ENCODE measurements at places on chromosomes 2 and 18.

GRCh38 chr2:239318151-239318611 is 82.6 kb downstream of the HDAC4 start:
- DNase-seq = no peak

GRCh38 chr2:177348733-177349693 is 43.6 kb upstream of the AGPS start:
- no peak for DNase-seq

DNA sequence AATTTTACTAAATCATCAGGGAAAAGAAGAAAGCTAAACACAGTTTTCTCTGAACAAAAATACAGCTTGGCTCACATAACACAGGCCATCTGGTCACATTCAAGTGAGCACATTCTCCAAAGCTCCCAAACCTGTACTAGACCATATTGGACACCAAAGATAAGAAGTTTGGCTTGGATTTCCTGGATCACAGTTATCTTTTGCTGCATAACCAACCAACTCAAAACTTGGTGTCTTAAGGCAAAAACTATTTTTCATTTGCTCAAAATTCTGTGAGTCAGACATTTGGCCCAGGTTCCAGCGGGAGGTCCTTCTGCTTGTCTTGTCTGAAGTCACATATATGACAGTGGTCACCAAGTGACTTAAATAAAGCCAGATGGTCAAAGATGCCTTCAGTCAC is 83.2 kb downstream of the GYPC start:
- DNase-seq = no peak

DNA sequence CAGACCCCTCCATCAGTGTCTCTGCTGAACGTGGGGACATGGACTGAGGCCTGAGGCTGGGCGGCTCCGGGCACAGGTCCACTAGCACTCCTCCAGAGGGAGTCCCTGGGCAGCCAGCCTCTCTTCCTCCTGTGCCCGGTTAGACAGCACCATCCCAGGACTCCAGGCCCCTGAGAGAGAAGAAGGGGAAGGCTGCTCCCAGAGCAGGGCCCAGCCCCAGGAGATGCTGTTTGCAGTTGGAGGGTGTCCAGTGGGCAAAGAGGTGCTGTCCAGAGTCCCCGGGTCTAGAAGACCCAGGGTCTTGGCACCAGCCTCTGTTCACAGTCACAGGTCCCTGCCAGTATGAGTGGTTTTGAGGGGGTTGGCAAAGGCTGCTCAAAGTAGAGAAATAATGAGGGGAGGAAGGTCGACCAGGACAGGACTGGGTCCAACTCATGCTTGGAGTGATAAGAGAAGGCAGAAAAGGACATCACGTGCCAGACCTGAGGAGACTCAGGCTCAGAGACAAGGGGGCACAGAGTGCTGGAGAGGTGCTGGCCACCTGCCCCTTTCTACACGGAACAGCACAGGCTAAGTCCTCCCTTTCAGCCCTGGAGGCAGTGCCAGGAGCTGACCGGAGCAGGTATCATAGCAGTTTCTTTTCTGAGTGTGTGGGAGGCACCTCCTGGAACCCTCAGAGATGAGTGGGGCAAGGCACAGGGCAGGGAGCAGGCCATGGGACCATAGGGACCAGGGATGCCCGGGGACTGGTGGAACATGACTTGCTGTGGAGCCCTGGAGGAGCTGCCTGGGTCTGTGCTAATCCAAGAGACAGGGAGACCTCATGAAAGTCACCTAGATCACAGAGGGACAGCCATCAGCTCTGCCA is 21.1 kb downstream of the CRACDL start:
- no peak for DNase-seq

- DNase-seq = no peak
Observed at GRCh38 chr18:58955738-58956137, 91.1 kb downstream of the ZNF532 start.

- no peak for DNase-seq
Observed at GRCh38 chr18:74530584-74530862, 3.8 kb upstream of the CNDP1 start.

- no peak for DNase-seq
Observed at GRCh38 chr2:25400576-25401216, 59.0 kb upstream of the DNMT3A start.

DNA sequence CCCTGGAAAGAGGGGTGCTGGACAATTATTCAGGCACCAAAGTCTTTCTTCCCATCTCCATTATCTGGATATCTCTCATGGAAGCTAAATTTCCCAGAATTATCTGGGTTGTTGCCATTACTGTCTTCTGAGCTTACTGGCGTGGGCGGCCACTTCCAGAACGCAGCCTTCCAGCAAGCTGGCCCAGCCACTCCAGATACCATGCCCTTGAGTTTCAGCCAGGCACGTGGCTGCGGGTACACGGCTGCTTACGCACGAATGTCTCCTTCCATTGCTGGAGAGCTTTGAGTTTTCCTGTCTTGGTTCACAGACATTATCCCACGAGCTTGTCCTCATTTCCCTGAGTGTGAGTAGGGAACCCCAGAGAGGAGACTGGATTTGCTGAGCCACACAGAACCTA is 32.7 kb downstream of the CELF4 start:
- no peak for DNase-seq

GRCh38 chr2:133518700-133519344 is 49.4 kb downstream of the NCKAP5 start:
- no peak for DNase-seq

DNA sequence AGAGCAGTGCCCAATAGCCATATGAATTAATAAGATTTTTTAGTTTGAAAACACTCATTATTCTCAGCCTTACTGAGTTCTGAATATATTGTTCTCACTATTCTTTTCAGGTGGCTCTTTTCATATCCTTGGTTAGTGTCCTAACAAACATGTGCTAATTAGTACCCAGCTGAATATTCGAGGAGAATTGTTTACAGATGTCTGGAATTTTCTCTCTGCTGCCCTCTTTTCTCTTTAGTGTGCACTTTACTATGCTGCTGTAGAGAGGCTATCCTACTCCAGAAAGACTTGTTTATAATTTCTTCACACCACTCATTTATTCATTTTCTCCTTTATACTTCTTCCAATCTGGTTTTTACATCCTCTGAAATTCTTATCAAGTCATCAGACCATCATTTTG is 405.3 kb downstream of the SPAG16 start:
- no peak for DNase-seq

GRCh38 chr2:128520791-128521190 is 202.1 kb upstream of the HS6ST1 start:
- peak; percentile 54 for DNase-seq

DNA sequence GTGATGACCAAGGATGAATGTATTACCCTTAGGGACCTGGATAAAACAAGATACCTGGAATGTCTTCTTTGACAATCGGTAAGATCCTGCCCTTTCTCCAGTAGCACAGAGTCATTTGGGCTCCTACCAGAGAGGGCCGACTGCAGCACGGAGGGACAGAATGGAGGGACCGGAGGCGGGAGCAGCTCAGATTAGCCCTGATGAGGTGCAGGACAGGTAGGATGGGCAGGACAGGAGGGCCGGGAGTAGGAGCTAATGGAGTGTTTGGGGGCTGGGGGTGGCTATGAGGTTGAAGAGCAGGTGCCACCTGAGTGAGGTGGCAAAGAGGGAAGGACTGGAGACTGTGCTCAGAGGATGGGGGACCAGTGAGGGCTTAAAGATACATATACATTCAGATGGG is 9.9 kb upstream of the PRELID3A start:
- DNase-seq = no peak

GRCh38 chr2:31764169-31764568 is 183.4 kb upstream of the SRD5A2 start:
- no peak for DNase-seq

- DNase-seq = no peak
Observed at GRCh38 chr18:61666876-61667590, 225.8 kb downstream of the RNF152 start.

GRCh38 chr18:13531681-13532325 is 194.6 kb downstream of the FAM210A start:
- DNase-seq = no peak

DNA sequence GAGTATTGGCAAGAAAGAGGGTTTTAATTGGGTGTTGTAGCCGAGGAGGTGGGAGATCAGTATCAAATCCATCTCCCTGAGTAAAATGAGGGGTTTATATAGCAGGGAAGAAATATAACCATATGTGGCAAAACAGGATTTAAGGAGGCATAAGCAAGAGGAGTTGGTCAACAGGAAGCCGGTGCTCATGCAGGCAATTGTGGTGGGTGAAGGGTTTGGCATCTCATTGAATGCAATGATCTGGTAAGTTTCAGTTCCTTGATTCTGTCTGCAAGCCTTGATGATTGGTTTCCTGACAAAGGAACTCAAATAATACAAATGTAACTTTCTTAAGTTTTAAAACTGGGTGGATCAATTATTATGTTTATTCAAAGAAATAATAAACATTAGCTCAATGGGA is 564.4 kb upstream of the LINC00305 start:
- peak; percentile 21 for DNase-seq

DNA sequence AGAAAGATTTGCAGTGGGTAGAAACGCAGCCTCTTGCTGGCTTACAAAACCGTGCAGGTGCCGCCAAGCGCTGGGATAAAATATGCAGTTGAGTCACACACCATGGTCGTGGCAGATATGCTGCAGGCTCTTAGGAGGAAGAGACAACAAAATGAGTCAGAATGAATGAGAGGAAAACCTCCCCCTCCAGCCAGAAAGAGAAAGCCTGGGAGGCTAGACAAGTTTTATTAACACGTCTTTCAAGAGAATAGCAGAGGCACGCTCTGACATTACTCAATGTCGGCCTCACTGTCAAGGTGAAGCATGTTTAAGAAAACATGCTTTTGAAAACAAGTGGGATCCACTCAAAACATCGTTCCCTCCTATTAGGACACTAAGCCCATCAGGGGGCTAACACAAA is 37.1 kb upstream of the ZCCHC2 start:
- DNase-seq = no peak

DNA sequence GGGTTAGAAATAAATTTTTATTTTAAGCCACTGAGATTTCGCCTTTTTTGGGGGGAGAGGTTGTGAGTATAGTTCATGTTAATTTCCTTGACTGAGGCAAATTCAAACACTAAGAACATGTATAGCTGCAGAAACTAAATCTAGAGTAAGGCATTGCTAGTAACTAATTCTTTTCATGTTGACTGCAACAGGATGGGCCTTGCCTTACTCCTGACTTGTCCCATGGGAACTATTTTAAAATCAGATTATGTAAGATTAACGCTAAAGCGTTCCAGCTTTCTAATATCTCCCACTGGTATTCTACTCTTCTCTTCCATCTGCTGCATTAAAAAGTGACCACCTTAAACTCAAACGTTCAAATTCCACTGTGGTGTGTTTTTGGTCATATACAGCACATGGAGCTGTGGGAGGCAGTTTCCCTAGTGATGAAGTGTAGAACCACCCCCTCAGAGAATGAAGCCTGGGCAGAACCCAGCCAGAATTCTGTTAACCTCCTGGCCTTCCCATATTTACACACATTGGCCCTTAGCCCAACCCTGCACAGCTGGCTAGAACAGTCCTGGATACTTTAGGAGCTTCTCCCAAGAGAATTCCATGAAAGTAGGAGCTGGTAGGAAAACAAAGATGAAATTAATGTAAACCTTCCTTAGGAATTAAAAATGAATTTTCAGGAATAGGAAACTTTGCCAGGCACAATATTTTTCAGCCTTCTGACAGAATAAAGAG is 687.8 kb downstream of the SLC4A3 start:
- no peak for DNase-seq

DNA sequence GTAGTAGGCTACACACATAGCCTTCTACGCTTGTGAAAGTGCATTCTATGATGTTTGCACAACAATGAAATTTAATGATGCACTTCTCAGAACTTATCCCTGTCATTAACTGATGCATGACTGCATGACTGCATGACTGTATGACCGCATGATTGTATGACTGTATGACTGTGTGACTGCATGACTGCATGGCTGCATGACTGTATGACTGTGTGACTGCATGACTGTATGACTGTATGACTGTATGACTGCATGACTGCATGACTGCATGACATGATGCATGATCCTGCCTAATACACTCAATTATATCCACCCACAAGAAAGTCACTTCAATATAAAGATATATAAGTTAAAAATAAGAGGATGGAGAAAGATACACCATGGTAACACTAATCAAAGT is 365.4 kb upstream of the FSIP2 start:
- DNase-seq = no peak

GRCh38 chr2:24231461-24231881 is 56.6 kb downstream of the FAM228A start:
- no peak for DNase-seq

GRCh38 chr2:104378853-104379374 is 475.0 kb upstream of the POU3F3 start:
- peak; percentile 17 for DNase-seq

- DNase-seq = no peak
Observed at GRCh38 chr2:115484486-115484885, 1042.0 kb downstream of the DPP10 start.

DNA sequence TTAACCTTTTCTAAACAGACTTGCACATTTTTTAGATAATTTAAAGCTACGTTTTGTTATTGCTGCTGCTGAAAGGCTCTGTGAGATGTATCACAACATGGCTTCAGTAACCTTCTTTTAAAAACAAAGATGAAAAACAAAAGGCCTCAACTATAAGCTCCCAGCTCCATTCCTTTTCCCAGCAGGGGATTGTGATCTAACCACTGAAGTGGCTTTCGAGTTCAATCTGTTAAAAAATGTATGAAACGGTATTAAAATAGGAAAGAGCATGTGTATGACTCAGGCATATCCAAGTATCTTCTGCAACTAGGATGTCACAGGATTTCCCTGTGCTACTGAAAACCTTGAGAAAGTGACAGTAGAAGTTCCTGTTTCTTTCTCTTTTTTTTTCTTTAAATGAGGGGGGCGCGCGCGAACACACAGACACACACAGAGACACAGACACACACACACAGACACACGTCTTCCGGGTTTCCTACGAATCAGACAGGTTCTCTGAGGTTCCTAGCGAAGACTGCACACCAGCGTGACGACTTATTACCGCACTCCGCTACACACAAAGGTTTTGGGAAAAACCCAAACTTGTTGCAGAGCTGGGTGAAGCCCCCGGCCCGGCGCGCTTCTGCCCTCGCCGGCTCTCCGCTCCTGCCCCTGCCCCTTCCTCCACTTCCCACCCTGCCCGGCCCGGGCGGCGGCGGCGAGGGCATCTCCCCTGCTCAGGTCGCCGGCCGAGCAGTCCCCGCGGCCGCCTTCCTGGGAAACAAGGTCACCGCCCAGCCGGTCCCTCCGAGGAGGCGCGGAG is 86.8 kb downstream of the RBMS1 start:
- peak; percentile 92 for DNase-seq

GRCh38 chr18:39786477-39786876 is 2168.6 kb upstream of the PIK3C3 start:
- DNase-seq = no peak

- DNase-seq = no peak
Observed at GRCh38 chr2:33859811-33860461, 260.8 kb upstream of the FAM98A start.

GRCh38 chr2:71748227-71748626 is 294.9 kb downstream of the DYSF start:
- no peak for DNase-seq

- DNase-seq = no peak
Observed at GRCh38 chr18:35491700-35492077, 6.1 kb downstream of the INO80C start.

DNA sequence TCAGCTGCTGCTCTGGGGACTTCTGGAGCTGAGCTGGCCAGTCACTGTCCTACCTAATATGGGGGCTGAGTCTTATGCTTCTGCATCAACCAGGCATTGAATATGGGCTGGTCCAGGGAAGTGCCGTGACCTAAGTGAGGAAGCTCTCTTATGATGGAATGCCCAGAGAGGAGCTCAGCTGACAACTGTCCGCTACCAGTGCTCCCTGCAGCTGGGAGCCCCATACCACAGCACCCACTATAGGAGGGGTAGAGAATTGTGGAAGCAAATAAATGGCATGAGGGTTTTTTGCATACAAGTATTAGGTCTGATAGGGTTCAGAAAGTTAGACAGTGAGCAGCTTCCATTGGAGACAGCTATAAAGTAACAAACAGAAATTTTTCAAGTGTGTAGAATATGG is 4.5 kb downstream of the TIMM21 start:
- DNase-seq = no peak
